ENCODE measurements at places on chromosomes 1 and 21. TPM values are rescaled to one million over a fixed set of nuclear protein-coding genes. Genes with fewer than 3 reads are reported as not detected.

DNA sequence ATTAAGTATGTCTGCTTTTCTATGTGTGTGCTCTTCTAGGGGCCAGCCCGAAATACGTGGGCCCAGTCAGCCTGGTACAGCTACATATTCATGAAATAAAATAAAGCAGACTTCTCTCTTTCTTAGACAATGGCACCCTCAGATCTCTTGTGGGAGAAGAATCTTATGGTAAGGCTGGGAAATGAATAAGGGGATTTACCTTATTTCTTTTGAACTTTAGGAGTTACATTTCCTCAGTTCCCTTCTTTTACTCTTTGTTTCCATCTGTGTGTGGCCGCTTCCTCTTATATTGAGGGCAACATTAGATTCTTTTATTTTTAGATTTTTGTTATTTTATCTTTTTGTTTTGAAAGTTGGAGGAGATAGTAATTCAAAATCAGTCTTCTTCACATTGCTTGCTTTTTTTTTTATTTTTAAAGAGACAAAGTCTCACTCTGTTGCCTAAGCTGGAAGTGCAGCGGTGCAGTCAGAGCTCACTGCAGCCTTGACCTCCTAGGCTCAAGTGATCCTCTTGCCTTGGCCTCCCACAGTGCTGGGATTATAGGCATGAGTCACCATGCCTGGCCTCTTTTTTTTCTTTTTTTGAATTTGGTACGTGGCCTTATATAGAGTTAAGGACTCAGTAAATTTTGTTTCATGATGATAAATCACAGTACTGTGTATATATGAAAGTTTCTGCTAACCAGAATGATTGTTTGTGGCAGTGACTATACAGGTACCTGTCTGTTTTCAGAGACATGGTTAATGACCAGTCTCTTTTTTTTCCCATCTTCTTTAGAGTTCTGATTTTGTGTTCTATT is 9.1 kb downstream of the LAMC1 start:
- no peak overlapping the region for H3K27ac ChIP-seq
- no peak overlapping the region for H3K4me3 ChIP-seq
- H3K4me1 ChIP-seq, result peaks cover 71% of the 10 kb centered on the region
- no peak for DNase-seq

DNA sequence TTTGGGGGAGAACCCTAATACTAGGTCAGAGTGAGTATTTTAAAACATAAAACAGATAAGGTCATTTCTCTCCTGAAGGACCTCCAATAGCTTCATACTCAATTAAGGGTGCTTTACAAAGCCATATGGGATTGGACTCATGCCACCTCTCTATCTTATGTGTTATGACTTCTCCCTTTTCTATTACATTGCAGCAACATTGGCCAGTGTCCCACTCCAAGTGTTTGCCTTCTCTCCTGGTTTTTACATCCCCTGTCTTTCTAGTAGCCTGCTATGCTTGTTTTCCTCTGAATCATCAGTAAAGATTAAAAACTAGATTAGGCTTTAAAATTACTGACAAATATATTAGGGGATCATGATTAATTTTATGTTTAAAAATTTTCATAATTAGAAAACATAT is 66.6 kb downstream of the SCMH1 start:
- H3K4me3 ChIP-seq, result no peak overlapping the region
- DNase-seq, result no peak
- H3K27ac ChIP-seq, result no peak overlapping the region
- H3K4me1 ChIP-seq, result no peaks in the 10 kb centered on the region
- no peaks in the 10 kb centered on the region for H3K27me3 ChIP-seq

DNA sequence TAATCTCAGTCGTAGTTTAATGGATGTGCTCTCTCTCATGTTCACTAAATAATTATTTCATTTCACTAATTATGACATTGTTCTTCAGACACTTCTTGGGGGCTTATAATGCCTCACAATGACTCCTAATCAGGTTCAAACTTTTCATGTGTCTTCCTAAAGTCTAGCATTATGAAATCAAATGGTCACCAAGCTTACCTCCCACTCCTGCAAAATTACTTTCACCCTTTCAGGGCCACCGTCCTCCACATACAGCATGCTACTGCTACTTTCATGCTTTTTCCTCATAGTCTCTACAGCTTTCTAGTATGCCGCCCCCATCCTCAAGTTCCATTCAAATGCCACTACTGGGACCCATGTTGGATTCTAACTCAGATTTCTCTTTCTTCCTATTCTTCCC is 59.8 kb upstream of the C1orf53 start:
- H3K4me1 ChIP-seq, result no peaks in the 10 kb centered on the region
- no peaks in the 10 kb centered on the region for H3K27me3 ChIP-seq
- H3K4me3 ChIP-seq, result no peak overlapping the region
- no peaks in the 10 kb centered on the region for H3K36me3 ChIP-seq
- no peak for DNase-seq
- H3K27ac ChIP-seq, result no peak overlapping the region

DNA sequence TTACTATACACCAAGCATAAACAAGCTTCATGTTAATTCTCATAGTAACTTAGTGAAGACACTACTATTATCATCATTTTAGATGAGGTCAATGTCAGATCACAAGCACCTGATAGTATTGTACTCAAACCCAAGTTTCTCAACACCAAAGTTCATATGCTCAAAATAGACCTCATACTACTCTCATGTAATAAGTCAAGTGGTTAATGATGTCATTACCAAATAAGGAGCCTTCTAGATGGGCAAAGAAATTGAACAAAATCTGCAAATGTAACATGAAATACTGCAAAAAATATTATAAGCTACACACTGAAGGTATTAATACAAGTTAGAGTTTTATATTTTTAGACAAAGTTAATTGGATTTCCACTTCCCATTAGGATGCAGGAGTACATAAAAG is 144.0 kb upstream of the CHRM3 start:
- no peaks in the 10 kb centered on the region for H3K27me3 ChIP-seq
- no peaks in the 10 kb centered on the region for H3K36me3 ChIP-seq
- no peak overlapping the region for H3K4me3 ChIP-seq
- no peak overlapping the region for H3K27ac ChIP-seq
- DNase-seq, result no peak

DNA sequence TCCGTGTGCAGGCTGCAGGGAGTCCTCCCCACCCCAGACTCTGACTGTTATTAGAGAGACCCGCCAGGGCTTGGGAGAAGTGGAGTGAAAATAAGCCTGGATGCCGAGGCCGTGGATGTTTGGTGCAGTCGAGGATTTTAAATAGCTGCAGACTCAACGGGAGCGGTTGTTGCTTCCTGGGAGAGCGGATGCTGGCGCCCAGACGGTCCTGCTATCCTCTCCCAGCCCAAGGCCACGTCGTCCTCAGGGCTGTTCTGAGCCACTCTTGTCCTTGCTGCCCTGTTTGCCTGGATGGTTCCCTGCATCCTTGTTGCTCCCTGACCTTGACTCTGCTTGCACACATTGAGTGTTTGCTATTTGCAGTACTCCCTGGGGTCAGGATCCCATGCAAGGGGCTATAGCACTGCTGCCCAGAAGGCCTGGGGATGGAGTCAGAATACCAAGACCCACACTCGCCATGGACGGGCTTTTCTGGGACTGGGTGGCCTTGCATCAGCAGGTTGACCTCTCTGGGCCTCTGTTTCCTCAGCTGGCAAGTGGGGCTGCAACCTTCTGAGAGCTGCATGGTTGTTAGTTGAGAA is 205.3 kb upstream of the C1orf174 start:
- no peak for DNase-seq
- H3K4me3 ChIP-seq, result no peak overlapping the region
- no peak overlapping the region for H3K27ac ChIP-seq

DNA sequence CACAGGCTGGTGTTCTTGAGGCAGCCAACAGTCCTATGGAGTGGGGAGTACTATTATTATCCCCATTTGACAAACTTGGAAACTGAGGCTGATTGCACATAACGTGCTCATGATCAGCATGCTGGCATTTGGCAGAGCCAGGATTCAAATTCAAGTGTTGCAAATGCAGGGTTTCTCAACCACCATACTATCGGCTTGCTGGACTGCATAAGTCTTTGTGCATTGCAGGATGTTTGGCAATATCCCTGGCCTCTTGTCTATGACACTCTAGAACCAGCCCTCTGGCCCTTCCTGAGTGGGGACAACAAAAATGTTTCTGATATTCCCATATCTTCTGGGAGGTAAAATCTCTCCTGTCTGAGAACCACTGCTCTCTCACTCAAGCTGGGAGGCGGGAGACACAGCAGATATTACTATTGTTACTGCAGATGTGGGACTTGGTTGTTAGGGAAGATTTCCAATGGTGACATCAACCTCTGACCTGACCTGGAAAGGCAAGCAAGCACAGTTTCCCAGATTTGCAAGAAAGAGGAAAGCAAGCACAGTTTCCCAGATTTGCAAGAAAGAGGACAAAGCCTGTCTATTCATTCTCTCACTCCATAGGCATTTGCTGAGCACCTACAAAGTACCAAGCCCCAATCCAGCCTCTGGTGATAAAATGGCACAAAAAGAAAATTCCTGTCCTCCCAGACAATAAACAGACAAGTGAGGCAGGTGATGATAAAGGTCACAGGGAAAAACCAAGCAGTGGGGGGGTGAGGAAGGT is 1.0 kb upstream of the AADACL3 start:
- no peaks in the 10 kb centered on the region for H3K36me3 ChIP-seq
- H3K4me1 ChIP-seq, result no peaks in the 10 kb centered on the region
- no peak for DNase-seq
- H3K27ac ChIP-seq, result no peak overlapping the region

DNA sequence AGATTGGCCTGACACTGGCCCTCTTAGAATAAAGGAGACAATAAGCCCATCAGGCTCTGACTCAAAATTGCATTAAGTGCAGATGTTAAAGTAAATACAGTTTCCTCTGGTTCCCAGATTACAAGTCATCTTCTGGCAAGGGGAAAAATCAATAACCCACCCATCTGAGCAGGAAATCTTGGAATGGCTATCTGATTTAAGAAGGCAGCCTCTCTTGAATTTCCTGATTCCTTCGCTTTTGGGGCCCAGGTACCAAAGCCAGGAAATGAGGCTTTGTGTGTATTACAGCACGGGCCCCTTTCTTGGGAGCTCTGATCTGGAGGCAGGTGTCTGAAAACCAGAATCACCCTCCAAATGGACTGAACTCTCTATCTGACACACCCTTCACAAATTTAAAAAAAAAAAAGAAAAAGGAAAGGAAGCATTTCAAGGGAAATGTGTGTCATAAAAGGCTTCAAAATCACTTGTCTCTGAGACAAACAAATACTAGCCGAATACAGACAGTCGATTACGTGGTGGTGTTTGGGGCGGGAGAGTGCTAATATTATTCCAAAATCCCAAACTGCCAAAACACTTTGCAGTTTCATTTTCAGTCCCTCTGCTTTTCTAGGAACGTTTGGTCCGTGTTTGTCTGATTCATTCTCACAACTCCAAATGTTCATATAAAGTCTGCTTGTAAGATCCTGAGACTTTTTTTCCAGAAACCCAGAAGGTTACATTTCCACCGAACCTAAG is 240.9 kb upstream of the CAMK1G start:
- H3K36me3 ChIP-seq, result no peaks in the 10 kb centered on the region
- no peaks in the 10 kb centered on the region for H3K4me1 ChIP-seq
- no peaks in the 10 kb centered on the region for H3K27me3 ChIP-seq
- no peak overlapping the region for H3K27ac ChIP-seq
- no peak for DNase-seq

DNA sequence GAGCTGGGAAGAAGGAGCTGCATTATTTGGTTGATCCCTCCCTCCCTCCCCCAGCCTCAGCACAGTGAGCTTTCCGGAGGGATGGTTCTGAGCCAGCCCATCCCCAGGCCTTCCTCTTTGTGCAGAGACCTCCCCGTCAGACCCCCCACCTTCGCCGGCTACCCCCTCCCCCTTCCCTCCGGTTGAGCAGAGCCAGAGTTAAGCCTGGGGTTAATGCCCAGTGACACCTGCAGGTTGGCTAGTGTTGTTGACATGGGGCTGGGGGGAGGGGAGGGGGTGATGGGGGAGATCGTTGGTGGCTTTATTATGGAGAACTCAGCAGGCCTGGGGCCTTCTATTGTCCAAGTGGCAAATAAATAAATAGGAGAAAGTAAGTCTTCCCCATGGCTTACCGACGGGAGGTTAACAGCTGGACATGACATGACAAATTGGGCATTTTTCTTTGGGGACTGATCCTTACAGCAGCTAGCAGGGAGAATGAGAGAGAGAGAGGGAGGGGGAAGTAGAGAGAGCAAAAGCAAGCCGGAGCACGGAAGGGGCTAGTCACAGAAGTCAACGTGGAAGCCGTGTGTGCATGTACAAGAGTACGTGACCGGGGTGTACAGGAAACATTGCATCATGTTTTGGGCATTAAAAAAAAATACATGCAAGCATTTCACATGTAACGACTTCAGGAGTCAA is 131.1 kb downstream of the TMEM53 start:
- no peaks in the 10 kb centered on the region for H3K36me3 ChIP-seq
- no peaks in the 10 kb centered on the region for H3K27me3 ChIP-seq
- H3K27ac ChIP-seq, result no peak overlapping the region
- DNase-seq, result no peak
- no peaks in the 10 kb centered on the region for H3K4me1 ChIP-seq
- no peak overlapping the region for H3K4me3 ChIP-seq

- no peak overlapping the region for H3K4me3 ChIP-seq
- DNase-seq, result no peak
- no peak overlapping the region for H3K27ac ChIP-seq
- no peaks in the 10 kb centered on the region for H3K36me3 ChIP-seq
- no peaks in the 10 kb centered on the region for H3K27me3 ChIP-seq
Observed at GRCh38 chr1:14296795-14297194, 301.7 kb upstream of the KAZN start.

- H3K4me3 ChIP-seq, result no peak overlapping the region
- H3K27ac ChIP-seq, result no peak overlapping the region
- DNase-seq, result no peak
- H3K27me3 ChIP-seq, result no peaks in the 10 kb centered on the region
- peaks cover 29% of the 10 kb centered on the region for H3K4me1 ChIP-seq
Observed at GRCh38 chr1:39145331-39145965, 59.0 kb upstream of the MACF1 start.

The MANEAL gene
- 1.8 TPM for total RNA-seq

The WNT3A gene
- total RNA-seq, result not detected

The TNFSF4 gene
- 5.4 TPM for total RNA-seq

The TSPEAR gene
- not detected for total RNA-seq

The SIM2 gene
- not detected for total RNA-seq

Data from thoracic aorta (tissue), 2 donors.